ENCODE measurements at places on chromosomes 7 and 10. TPM values are rescaled to one million over a fixed set of nuclear protein-coding genes. Genes with fewer than 3 reads are reported as not detected.

PNLIPRP1 gene
- polyA plus RNA-seq, result not detected

FZD8 gene
- polyA plus RNA-seq, result 29.9 TPM

HTR5A gene
- polyA plus RNA-seq, result not detected

FFAR4 gene
- polyA plus RNA-seq, result not detected

FRMD4A gene
- 36.0 TPM for polyA plus RNA-seq

CARD11 gene
- polyA plus RNA-seq, result 0.34 TPM

SFTPA1 gene
- polyA plus RNA-seq, result not detected

CTBP2 gene
- 31.1 TPM for polyA plus RNA-seq

PDK4 gene
- 14.4 TPM for polyA plus RNA-seq

GIMAP1 gene
- 1.8 TPM for polyA plus RNA-seq

SEMA3A gene
- 17.9 TPM for polyA plus RNA-seq

BAMBI gene
- polyA plus RNA-seq, result 8.1 TPM

C10orf105 gene
- 0.08 TPM for polyA plus RNA-seq

CYP3A7 gene
- not detected for polyA plus RNA-seq

STEAP1B gene
- polyA plus RNA-seq, result 2.5 TPM

SFRP5 gene
- polyA plus RNA-seq, result 1.8 TPM

ANTXRL gene
- polyA plus RNA-seq, result not detected

ZNF394 gene
- polyA plus RNA-seq, result 7.1 TPM

GHRHR gene
- 0.48 TPM for polyA plus RNA-seq

MAP3K8 gene
- 4.1 TPM for polyA plus RNA-seq

SPACDR gene
- 1.3 TPM for polyA plus RNA-seq

DNAJC12 gene
- 5.8 TPM for polyA plus RNA-seq

SMARCD3 gene
- polyA plus RNA-seq, result 107 TPM

PALS2 gene
- polyA plus RNA-seq, result 9.8 TPM

NEUROG3 gene
- not detected for polyA plus RNA-seq

ASB10 gene
- 2.3 TPM for polyA plus RNA-seq

LIPF gene
- not detected for polyA plus RNA-seq

EBF3 gene
- polyA plus RNA-seq, result 63.9 TPM
